ENCODE measurements at places on chromosomes 4 and X.

GRCh38 chrX:130196466-130196865, 24.7 kb downstream of the RAB33A start:
- no peak for DNase-seq

DNA sequence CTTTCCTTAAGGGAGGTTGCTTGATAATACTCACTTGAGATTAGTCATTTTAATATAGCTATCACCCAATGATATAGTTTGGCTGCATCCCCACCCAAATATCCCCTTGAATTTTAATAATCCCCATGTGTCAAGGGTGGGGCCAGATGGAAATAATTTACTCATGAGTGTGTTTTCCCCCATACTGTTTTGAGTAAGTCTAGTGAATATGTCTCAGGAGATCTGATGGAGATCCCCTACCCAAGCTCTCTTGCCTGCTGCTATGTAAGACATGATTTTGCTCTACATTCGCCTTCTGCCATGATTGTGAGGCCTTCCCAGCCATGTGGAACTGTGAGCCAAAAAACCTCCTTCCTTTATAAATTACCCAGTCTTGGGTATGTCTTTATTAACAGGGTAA, 539.7 kb upstream of the GRID2 start:
- DNase-seq: no peak

DNA sequence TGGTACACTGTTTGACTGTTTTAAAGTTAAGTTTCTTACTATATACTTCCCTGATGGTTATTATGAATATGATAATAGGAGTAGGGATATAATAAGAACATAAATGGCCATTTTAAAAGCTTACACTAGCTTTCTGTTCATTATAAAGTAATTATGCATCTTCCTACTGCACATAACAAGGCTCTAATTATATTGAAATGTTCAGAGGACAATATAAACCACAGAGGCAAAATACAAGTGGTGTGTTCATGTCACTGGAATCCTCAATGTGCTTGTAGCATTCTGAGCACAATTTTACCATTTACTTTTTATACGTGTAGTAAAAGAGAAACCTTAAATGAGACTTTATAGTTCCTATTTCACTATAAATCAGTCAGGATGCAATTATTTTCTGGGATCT, 268.3 kb downstream of the TMA16 start:
- DNase-seq: no peak

DNA sequence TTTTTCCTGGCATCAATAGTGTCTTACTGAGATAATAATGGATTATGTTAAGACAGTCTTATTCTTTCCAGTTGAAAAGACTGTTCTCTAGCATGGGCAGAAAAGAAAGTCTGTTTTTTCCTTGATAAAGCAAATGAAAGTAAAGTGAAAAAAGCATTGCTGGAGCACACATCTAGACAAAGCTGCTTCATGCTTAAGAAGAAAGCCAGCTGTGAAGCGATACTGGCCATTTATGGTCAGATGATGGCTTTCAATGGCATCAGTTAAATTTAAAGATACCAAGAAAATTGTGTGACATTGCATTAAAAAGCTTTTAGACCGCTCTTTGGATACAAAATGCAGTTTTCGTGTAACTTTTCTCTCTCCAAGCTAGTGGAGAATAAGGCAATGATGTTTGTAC, 242.1 kb upstream of the TRAM1L1 start:
- no peak for DNase-seq

- no peak for DNase-seq
Measured at GRCh38 chr4:25702848-25703247, 47.2 kb downstream of the SLC34A2 start.
